ENCODE measurements at places on chromosomes 4 and X.

DNA sequence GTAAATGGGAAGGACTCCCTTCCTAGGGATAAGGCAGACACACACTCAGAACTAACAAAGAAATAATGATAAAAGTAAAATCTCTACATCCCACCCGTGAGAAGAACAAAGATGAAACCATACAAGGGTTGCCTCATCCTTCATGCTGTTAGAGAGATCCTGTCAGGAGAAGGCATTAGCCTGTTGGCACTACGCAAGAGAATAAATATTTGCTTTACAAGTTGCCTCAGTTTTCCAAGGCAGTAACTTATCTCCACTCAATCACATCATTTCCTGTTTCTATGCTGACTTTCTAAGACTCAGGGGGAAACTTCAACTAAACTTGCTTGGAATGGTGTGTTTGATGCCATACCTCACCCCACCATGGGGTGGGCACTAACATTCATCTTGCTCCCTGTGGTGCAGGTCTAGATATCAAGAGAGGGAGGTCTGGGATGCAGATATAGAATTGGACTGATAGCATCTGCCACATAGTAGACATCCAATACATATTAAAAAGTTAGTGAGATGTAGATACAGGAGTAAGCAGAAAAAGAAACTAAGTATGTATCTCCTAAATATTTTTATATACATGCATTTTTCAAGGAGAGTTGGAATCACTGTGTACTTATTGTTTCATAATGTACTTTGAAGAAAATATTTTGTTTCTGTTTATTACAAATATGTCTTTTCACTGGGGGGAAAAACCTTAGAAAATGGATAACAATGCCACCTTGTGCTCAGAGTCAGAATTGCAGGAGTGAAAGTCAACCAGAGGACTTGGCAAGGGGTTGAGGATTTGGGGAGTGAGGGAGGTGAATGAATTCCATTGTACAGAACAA, 57.2 kb upstream of the BEX4 start:
- no peak for DNase-seq

- no peak for DNase-seq
Observed at GRCh38 chr4:55032788-55033187, 92.6 kb downstream of the KDR start.

GRCh38 chrX:55220119-55220794, at the start of gene PAGE5:
PAGE5 (plus strand) TSS chrX:55220346; CDS start chrX:55221383, 1,037 bp downstream.
- no peak for DNase-seq

DNA sequence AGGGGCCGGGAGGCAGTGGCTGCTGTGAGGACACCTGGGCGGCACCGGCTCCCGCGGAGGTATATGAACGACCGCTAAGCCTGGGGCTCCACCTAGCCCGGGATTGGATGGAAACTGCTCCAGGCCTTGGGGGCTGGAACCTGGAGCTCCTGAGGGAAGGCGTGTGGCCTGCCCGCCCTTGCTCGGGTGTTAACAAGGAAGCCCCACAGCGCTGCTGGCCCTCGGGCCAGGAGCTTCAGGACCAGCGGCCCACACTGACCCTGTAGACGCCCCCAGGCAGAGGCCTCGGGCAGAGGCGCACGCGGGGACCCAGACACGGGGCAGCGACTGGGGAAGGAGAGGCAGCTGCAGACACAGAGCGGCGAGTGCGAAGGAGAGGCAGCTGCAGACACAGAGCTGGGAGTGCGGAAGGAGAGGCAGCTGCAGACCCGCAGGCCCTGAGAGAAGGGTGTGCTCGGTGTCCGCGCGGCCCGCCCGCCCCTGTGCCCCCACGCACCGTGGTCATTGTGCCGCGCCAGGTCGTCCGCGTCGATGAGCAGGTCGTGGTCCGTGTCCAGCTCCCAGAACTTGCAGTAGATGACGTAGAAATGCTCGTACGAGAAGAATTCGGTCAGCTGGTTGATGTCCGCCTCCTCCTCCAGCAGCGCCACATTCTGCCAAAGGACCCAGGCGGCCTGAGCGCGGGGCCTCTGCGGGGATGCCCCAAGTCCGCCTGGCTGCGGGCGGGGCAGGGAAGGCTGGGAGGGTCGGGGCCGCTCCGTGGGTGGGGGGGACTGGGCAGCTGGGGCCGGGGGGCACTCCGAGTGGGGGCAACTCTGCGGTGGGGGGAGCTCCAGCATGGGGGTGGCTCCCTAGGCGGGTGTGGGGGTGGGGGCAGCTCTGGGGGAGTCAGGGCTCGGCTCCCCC, 26.7 kb upstream of the GTPBP6 start:
- no peak for DNase-seq

- DNase-seq = no peak
Observed at GRCh38 chr4:78409612-78410202, 141.9 kb upstream of the ANXA3 start.

- no peak for DNase-seq
Observed at GRCh38 chr4:120812216-120812615, 110.3 kb downstream of the PRDM5 start.

GRCh38 chr4:16794816-16795445, 103.5 kb downstream of the LDB2 start:
- no peak for DNase-seq

- DNase-seq = no peak
Observed at GRCh38 chrX:155995321-155995875, 2.1 kb upstream of the IL9R start.

- DNase-seq = no peak
Observed at GRCh38 chr4:139403462-139403861, 50.5 kb upstream of the RAB33B start.

Data from right renal cortex interstitium (tissue), 3 donors.